NCI-H1694 (cell line): ENCODE measurements at places on chromosomes 6 and 20.

GRCh38 chr6:65229825-65230224 lies 477.2 kb downstream of the EYS start:
- no peak for DNase-seq

- DNase-seq, result no peak
Observed at GRCh38 chr6:134596191-134596590, 278.3 kb upstream of the SGK1 start.

GRCh38 chr20:48703511-48704219 lies 124.1 kb downstream of the PREX1 start:
- DNase-seq, result no peak

DNA sequence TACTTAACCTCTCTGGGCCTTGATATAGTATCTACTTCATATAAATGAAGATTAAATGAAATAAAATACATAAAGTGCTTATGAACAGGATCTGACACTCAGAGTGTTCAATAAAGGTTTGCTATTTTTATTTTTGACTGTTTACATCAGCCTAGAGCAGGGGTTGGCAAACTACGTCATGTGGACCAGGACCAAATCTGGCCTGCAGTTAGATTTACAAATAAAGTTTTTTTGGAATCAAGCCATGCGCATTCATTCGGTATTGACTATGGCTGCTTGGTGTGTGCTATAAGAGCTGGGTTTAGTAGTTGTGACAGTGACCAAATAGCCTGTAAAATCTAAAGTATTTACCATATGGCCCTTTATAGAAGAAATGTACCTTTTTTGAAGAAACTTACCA lies 20.8 kb downstream of the PEX7 start:
- no peak for DNase-seq

DNA sequence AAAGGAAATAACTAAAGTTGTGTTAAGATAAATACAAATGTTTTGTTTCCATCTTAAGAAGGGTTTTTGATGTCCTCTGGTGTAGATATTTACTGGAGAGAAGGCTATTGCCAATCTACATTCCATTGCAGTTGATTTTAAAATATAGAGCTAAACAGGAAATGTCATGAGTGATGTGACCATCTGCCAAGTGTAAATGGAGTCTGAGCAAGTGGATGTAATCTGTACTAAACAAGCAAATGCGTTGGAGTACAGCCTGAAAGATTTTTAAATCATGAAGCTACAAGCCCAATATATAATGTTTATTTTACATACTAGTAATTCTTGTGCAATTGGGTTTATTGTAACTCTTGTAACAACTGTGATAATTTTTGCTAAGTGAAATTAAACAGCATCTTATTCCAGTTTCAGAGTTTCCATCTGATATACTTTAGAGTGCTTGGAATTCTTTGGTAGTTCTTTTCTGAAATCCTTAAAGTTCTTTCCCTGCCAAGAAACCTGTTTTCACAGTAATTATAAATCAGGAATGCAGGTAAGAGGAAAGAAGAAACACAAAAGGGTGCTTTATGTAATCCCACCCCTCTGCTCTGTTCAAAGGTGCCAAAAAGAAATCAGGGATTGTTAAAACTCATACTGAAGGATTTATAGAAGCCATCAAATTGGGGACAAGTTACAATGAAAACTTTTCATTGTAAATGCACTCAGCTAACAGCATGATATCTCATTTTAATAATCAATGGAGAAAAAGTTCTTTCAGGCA lies 47.2 kb upstream of the FLRT3 start:
- DNase-seq, result peak; percentile 7

DNA sequence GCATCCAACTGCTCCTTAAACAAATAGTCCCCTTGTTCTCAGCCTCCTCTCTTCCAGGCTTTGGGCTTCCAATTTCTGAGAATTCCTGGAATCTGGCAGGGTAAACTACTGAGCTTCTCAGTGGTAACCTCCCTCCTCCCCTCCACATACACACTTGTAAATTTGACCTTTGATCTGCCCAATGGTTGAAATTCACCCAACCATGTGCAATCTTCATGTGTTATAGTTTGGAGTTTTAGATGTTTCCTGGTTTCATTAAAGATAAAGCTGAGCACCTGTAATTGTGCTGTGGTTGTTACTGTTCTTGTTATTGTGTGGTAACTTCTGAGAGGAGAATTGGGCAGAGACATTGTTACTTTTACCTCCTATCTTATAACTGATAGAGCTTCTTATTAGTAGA lies 328.4 kb downstream of the TPBG start:
- DNase-seq, result no peak

DNA sequence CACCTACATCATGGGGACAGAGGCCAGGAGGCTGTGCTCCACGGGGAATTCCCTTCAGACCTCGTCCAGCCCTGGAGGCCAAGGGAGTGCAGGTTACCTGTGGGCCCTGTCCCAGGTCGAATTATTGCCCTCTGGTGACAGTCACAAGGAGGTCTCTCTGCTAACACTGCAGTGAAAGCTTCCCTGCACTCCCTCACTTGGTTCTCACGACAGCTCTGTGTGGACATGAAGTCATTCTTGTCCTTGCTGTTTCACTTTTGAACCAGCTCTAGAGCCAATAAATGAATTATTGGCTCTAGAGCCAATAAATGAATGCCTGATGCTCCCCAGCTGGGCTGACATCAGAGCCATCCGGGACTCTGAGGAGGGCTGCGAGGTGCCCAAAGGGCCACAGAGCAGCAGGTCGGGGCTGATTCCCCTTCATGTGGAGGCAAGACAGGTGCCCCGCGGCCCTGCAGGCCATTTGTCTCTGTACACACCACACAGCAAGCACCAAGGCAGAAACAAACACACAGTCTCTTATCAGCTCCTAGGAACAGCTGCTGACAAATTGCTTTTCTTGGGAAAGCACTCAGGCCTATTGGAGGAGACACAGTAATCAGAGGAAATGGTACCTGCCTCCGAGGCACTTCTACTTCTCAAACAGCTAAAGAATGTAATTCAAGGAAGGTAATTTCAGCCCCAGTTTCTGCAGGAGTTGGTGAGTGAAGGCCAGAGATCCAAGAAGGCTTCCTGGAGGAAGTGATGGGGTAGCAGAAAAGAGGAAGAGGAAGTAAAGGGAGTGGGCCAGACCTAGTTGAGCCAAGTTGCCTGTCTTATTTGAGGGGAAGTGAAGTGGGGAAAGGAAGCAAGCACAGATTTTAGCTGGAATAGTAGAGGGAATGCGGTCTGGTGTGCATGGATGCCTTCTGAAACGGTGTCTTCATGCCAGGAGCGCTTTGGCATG lies 27.5 kb upstream of the TBXT start:
- DNase-seq, result no peak

DNA sequence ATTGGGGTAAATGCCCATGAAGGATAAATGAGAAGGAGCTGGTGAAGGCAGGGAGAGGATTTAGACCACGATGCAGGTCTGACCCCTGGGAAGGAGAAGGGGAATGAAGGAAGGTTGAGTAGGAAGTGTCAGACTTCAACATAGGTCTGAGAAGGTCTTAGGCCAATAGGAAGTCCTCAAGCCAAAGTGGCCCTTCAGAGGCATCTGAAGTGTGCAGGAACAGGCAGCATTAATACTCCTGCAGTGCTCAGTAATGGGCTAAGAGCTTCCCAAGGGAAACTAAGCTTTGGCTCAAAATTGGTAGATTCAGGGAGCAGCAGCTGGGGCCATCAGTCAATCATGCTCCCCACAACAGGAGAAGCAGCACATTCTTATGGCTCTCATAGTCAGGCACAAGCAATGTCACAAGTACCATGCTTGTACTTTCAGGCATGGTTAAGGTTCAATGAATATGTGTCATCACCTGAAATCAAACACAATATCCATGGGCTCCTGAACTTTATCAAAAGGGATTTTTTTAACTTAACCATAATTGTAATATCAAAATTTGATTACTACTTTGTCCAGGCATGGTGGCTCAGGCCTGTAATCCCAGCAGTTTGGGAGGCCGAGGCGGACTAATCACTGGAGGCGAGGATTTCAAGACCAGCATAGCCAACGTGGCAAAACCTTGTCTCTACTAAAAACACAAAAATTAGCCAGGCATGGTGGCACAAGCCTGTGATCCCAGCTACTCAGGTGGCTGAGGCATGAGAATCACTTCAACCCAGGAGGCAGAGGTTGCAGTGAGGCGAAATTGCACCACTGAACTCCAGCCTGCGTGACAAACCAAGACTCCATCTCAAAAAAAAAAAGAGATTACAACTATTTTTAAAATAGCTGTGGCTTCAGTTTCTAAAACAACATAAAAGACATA lies 9.9 kb downstream of the RALGAPA2 start:
- no peak for DNase-seq
